K562 (cell line): ENCODE measurements at places on chromosomes 3 and 15. TPM values are rescaled to one million over a fixed set of nuclear protein-coding genes. Genes with fewer than 3 reads are reported as not detected.

DNA sequence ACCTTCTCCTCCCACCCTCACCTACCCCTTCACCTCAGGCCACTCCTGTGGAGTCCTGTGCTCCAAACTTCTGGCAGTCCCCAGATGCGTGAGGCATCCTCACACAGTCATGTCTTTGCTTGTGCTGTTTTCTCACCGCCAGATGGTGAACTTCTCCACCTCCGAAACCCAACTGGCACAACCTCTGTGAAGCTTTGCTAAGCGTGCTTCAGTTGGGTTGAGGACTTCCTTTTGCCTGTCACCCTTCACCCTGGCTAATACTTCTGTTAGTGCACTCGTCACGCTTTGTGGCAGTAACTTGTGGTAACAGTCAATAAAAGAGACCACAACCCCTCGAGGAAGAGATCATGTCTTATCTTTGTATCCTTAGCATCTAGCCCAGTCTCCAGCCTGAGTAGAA, 42.0 kb upstream of the SKOR1 start:
- no peak overlapping the region for H3K4me3 ChIP-seq
- no peaks in the 10 kb centered on the region for H3K36me3 ChIP-seq
- peaks cover 20% of the 10 kb centered on the region for H3K4me1 ChIP-seq
- H3K27ac ChIP-seq, result no peak overlapping the region
- no peaks in the 10 kb centered on the region for H3K27me3 ChIP-seq

DNA sequence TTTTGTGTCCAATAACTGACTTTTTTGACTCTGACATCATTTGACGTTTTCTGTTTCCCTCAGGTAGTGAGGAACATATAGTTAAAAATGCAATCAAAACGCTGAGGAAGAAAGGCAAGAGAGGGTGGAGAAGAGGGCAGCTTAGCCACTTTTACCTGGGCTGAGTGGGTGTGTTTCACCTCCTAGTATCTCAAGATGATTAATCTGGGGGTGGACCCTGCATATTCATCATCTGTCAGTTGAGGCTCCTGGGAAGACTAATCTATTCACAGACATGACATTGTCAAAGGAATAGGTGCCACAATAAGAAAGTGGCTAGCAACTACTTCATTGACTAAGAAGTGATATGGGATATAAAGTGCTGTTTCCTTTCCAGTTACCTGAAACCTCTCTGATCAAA, 331.5 kb upstream of the RARB start:
- H3K4me3 ChIP-seq, result no peak overlapping the region

- H3K27ac ChIP-seq, result peak overlapping the region; percentile 83
- H3K27me3 ChIP-seq, result no peaks in the 10 kb centered on the region
- DNase-seq, result peak; percentile 35
- peak overlapping the region; percentile 85 for H3K4me3 ChIP-seq
- H3K4me1 ChIP-seq, result peaks cover 26% of the 10 kb centered on the region; the same call in 2 of the 3 replicates
- H3K36me3 ChIP-seq, result peaks cover 29% of the 10 kb centered on the region
Measured at GRCh38 chr3:25781758-25782594, 1.3 kb downstream of the NGLY1 start.

CX3CR1 gene
- total RNA-seq, result not detected in 2 replicates

DNA sequence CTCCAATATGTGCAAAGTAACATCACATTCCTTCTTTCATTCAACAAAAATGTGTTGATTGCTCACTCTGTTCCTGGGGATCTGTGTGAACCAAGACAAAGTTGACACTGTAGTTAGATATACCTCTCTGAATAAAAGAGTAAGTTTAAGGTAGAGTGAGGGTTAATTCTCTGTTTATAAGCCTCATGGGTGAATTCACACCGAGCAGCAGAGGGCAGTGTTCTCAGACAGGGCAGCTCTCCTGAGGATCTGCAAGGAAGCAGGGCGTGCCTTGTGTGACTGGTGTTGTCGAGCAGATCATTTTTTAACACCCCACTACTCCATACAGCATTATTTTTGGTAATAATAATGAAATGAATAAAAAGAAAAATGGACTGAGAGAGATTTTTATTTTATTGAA, 34.4 kb downstream of the PAQR9 start:
- DNase-seq, result peak; percentile 69
- H3K36me3 ChIP-seq, result no peaks in the 10 kb centered on the region
- H3K27me3 ChIP-seq, result no peaks in the 10 kb centered on the region
- no peak overlapping the region for H3K27ac ChIP-seq

DNA sequence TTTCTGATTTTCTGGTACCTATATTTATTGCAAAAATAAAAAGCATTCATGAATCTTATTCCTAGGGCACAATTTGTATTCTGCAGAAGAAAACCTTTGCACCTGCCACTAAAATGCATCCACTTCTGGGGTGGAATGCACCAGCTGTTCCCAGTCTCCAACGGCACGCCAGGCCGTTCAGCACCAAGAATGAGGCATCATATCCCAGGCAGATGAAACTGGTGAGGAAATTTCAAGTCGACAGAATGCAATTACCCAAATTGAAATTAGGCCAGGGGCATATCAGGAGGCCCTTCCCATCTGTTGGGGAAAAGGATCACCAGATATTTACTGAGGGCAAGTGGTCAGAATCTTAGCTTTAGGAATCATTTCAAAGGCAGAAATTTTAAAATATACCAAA, 13.6 kb upstream of the RBMS3 start:
- H3K27me3 ChIP-seq, result no peaks in the 10 kb centered on the region
- H3K4me3 ChIP-seq, result no peak overlapping the region
- no peak for DNase-seq

GRCh38 chr3:186024210-186024609, 84.7 kb downstream of the ETV5 start:
- no peaks in the 10 kb centered on the region for H3K36me3 ChIP-seq
- no peaks in the 10 kb centered on the region for H3K4me1 ChIP-seq
- H3K27ac ChIP-seq, result no peak overlapping the region
- H3K4me3 ChIP-seq, result no peak overlapping the region
- peaks cover 23% of the 10 kb centered on the region for H3K27me3 ChIP-seq
- DNase-seq, result no peak
